ENCODE measurements at places on chromosomes 3 and 15.
A peak's percentile ranks its signal among the peaks of the same experiment; 100 is the strongest.

GRCh38 chr3:29416514-29416913 is 135.6 kb downstream of the RBMS3 start:
- no peak for DNase-seq

GRCh38 chr15:45333550-45333949 is 44.8 kb downstream of the GATM start:
- DNase-seq, result no peak

DNA sequence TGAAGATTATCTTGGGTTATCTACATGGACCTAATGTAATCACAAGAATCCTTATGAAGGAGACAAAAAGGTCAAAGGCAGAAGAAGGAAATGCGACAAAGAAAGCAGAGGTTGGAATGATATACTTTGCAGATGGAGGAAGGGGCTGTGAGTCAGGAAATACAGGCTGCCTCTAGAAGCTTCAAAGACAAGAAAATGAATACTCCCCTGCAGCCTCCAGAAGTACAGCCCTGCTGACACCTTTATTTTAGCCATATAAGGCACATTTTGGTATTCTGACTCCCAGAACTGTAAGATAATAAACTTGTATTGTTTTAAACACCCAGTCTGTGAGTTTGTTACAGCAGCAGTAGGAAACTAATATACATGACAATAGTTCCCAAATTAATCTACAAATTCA is 58.6 kb downstream of the SIDT1 start:
- DNase-seq, result no peak

DNA sequence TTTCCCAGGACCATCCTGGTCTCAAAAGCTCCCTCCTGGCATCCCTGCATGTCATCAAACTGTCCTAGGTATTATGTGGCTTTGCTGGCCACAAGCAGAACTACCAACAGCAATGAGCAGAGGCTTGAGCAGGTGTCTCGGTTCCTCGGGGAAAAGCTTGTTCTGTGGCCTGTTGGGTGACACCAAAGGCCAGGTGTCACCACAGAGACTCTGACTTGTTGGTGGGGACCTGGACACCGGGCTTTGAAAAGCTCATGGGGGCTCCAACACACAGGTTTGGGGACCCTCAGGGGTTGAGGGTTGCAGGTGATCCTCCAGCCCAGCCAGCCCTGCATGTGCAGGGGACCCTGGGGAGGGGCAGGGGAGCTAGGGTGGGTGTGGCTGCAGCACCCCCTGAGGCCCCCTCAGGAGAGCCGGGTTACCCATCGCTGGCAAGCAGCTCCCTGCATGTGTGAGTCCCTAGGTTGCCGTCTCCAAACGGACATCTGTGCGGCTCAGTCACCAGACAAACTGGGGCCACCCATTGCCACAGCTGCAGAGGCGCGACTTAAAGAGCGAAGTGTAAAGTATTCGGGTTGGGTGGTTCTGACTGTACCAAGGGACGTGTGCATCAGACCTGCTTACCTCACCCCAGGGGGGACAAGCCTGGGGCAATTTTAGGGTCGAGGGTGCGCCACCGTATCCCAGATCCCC is 140.1 kb downstream of the CHSY1 start:
- DNase-seq, result no peak

DNA sequence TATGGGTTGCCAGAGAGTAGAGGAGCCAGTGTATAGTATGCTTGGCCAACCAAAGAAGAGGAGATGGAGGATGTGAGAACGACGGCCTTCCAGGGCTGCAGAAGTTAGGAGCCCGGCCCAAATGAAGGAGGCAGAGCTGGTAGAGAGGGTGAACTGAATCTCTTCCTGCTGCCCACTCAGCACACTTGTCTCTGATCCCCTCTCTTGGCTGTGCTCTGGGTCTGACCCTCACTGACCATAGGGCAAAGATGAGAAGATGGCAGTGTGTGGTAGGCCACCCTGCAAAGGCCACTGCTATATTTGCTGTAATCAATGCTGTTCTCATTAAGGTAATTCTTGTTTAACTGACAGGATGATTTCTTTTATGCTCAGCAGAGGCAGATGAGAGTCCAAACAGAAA is 256.0 kb downstream of the OCA2 start:
- no peak for DNase-seq

DNA sequence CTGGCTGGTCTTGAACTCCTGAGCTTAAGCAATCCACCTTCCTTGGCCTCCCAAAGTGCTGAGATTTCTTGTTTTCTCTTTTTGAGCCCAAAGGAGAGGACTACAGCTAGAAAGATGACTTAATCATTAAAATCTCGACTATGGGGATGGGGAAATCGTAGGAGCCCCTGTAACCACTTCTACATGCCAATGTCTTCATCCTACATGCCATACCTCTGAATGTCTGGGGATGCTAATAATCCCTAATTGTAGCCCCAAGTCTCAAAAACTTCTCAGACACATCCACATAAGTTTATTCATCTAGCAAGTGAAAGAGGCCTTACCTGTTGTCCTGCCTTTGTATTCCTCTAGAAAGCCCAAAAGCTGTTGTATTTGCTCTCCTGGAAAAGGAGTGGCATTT is 3.7 kb upstream of the RHOV start:
- DNase-seq, result no peak

DNA sequence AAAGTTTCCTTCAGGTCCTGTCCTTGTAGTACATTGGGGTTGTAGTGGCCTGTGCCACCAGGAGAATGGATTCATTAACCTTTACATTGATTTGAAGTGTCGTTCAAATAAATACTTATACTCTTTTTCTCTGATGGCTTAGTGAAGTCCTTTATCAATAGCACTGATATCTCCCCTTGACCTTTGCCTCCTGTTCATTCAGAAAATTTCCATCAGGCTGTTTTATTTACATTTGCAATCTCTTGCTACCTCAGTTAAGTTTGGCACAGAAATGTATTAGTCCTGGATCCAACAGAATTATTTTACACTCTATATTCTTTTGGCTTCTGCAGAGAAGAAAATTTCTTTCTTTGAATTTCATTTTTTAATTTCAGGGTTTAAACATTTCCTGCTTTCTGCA is 497.0 kb downstream of the RBMS3 start:
- no peak for DNase-seq

GRCh38 chr3:59246719-59247401 is 197.0 kb upstream of the CFAP20DC start:
- no peak for DNase-seq

DNA sequence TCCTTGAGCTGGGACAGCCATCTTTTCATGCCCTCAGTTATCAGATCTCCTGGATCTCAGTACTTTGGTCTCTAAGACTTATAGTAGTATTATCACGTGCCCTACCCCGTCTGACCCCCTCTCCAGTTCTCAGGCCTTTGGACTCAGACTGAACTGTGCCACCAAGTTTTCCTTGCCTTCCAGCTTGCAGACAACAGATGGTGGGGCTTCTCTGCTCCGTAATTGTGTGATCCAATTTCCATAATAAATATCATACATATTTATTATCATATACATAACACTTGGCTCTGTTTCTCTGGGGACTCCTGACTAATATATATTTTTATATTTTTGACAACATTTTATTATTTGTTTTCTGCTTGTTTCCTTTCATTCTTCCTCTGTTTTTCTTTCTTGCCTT is 458.8 kb upstream of the SEMA6D start:
- DNase-seq, result no peak

DNA sequence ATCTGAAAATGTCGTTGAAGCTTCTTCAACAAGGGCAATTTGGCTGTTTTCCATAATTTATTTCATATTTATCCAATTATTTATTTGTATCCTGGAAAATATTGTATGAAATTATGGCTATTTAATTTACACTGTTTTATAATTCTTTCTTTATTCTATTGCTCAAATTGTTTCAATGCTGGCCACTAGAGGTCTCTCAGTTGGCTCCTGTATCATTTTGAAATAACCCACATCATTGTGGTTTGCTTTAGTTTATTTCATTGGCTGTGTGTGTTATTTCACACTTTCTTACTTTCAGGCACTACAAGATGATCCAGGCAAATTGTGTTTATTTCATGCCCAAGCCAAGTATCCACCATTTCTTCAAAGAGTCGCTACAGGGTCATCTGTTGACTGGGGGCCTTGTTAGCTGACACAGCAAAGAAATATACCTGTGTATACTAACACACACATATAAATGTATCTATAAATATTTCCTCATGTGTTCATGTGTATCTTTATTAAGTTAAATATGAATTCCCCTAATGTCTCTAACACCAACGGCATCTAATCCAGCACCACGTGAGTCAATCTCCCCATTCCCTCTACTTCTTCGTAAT is 86.2 kb downstream of the NPAP1 start:
- no peak for DNase-seq

DNA sequence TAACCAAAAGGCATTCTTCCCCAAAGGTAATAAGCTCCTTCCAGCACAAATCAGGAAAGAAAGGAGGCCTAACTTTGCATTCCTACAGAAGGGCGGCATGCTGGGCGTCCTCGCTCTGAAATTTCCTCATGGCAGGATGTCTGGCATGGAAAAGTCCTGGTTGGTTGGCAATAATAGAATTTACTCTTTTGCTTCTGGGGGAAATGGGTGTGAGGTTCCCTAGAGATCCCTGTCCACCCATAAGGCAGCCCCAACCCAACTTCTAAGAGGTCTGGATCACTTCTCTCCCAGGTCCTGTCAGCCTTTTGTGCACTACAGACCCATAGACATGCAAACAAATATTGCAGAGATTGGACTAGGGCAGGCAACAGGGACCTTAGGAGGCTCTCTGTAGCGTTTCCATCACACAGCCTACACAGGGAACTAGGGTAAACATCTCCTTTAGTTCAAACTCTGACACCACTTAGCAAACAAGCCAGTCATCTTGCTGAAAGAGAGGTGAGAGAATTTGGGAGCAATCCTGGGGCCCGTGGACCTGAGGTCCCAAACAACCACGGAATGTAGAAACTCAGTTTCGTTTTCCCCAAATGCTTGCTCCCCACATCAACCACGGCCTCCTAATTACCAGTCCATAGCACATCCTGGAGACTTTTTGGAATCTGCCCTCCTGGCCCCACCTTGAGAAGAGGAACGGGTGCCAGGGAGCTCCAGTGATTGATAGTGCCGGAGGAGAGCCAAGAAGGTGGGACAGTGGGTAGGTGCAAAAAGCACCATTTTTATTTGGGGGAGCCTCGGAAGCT is 2.1 kb downstream of the ZIC4 start:
- DNase-seq, result no peak

GRCh38 chr3:116663161-116664110 is 46.1 kb upstream of the TUSC7 start:
- DNase-seq, result no peak

GRCh38 chr15:66008940-66009562 is 139.8 kb downstream of the RAB11A start:
- DNase-seq, result no peak

GRCh38 chr3:111541911-111542483 is at the start of gene CD96:
TSS of gene CD96 (plus strand) at chr3:111542197. CDS start at chr3:111542249, 52 bp downstream.
- DNase-seq, result peak; percentile 51

- no peak for DNase-seq
Measured at GRCh38 chr15:71096676-71097075, 18.6 kb upstream of the THSD4 start.

DNA sequence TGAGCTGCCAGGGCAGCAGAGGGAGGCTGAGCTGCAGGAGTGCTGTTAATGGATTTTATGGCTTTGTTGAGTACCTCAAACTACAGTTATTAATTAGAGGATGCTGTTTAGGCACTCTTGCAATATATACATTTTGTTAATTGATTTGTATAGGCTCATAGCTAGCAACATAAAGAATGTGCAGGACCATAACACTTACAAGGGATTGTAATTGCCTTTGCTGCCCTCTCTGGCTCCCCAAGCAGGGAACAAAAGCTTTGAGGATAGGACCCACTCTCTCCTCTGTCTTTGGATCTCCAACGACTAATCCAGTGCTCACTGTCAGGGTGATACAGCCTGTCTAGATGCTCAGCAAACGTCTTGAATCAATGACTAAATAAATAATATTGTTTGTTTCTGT is 1.2 kb upstream of the CLSTN2 start:
- DNase-seq, result no peak

GRCh38 chr3:125317761-125318160 is 57.4 kb downstream of the ZNF148 start:
- no peak for DNase-seq

- no peak for DNase-seq
Measured at GRCh38 chr3:17830788-17831187, 88.4 kb upstream of the TBC1D5 start.

DNA sequence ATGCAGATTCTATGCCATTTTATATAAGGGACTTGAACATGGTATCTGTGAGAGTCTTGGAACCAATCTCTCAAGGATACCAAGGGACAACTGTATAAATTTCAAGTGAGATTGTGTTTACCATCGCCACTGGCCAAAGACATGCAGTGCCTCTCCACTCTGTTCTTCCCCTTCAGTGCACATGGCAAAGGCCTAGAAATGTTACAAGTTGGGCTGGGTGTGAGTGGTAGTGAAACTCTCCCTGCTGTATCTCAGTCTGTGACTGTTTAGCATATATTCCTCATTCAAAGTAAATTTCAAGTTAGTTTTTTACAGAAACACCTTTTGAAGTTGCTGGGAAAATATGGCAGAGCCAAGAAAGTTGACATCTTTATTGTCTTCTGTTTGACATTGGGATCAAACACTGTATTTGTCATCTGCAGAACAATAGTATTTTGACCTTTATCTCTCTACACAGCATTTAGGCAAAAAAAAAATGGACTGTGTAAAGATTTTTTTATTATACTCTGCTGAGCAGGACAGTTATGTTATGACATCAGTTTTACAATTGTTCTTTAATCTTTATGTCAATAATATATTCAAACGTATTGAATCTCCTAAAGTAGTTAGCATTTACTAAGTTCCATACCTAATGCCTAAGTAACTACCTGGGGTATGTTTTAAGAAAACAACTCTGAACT is 101.4 kb downstream of the CCNL1 start:
- no peak for DNase-seq

DNA sequence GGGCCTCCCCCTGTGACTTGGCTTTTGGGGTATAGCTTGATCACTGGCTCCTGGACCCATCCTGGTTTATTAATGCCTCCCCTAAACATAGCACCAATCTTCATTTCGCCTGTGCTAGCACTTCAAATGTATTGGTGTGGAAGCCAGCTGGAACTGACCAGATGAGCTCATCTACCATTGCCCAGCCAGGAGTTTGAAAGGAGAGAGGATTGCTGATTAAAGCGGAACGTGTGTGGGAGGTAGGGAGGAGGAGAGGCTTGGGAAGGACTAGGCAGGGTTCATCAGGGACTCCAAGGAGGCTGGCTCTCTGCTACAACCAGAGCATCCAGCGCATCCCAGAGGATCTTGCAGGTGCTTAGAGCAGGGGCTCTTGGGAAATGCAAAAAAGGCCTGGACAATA is 34.4 kb upstream of the TLE3 start:
- DNase-seq, result no peak

- DNase-seq, result no peak
Measured at GRCh38 chr3:46926871-46927717, 49.5 kb downstream of the CCDC12 start.

- peak; percentile 59 for DNase-seq
Measured at GRCh38 chr3:194395778-194396538, 3.1 kb downstream of the GP5 start.

GRCh38 chr3:78293284-78293683 is 1253.4 kb downstream of the ROBO2 start:
- DNase-seq, result no peak

GRCh38 chr3:169836078-169836941 is 23.6 kb upstream of the LRRC34 start:
- no peak for DNase-seq
